ENCODE measurements at places on chromosomes 5 and 9.

DNA sequence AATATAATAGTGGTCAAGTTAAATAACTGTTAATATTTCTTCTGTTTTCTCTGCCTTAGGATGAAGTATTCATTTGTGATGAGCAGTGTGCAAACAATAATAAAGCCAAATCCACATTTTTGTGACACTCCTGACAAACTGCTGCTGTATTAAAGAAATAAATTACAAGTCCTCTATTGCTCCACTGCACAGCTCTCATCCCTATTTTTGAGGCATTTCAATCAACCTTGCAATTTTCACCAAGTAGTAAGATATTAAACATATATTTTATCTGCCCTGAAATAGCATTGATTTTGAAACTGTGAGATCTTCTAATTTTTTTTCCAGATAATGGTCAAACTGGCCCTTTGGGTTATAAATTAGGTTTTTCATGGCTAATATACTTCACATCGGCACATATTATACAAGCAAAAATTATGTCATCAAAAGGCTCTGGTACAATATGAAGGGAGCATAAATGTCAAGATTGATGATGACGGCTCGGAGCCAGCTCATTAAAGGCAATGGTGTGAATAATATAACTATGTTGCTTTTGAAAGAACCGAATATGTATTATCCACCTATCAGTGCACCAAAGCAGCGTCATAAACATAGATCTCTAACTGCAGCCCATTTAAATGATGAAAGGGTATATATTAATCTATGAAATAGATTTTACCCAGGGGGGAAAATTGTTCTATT, 764.9 kb downstream of the DNAH5 start:
- no peak for DNase-seq

- DNase-seq, result no peak
Measured at GRCh38 chr9:18756712-18757125, 276.3 kb downstream of the SAXO1 start.

GRCh38 chr5:158537366-158537765, 562.4 kb downstream of the EBF1 start:
- no peak for DNase-seq

DNA sequence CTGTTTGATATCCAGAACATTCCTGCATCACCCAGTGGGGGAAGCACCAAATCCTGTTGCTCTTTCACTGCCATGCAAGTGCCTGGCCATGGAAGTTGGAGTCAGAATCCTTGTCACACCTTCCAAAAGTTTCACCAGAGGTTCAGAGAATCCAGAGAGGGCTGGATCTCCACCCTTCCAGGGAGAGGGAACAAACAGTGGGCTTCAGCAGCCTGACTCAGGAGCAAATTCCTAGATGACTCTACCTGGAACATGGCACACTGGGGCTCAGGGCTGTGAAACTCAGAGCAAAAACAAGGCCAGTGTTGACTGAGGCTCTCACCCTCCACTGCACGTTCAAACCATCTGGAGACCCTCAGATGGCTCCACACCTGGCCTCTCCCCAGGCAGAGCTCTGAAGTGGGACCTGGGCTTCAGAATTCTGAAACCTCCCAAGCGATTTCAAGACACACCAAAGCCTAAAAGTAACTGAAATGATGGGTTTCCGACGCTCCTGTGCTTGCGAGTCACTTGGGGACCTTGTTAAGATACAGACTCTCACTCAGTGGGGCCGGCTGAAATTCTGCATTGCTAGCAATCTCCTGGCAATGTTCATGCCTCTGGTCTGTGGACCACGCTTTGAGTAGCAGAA, 205.9 kb downstream of the AUH start:
- DNase-seq, result no peak
